Activated T-helper 1 cell treated with Interleukin-2 at 50 U/mL for 16 hours (primary cell): ENCODE measurements at places on chromosomes 4 and X.

GRCh38 chrX:20032201-20032600 is 41.3 kb upstream of the BCLAF3 start:
- no peak for DNase-seq

GRCh38 chr4:23006756-23007155 is 314.0 kb downstream of the GBA3 start:
- no peak for DNase-seq

DNA sequence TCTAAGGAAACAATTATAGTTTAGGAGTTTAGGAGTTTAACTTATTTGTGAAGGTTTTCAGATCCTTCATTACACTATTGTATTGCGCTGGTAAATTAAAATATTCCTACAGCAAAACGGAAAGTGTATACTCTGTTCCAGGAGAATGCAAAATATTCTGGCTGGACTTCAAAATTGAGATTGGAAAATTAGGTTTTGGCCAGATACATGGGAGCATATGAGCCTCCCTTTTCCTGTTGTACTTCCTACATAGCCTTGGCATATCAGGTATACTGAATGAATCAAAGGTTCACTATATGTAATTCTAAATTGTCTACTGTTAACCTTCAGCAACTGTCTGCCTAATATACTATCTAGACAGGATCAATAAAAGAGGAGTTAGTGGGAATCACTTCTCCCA is 25.2 kb upstream of the GRIA2 start:
- no peak for DNase-seq

GRCh38 chr4:153204728-153205648 is 745 bp downstream of the TRIM2 start:
- DNase-seq, result peak; percentile 33

DNA sequence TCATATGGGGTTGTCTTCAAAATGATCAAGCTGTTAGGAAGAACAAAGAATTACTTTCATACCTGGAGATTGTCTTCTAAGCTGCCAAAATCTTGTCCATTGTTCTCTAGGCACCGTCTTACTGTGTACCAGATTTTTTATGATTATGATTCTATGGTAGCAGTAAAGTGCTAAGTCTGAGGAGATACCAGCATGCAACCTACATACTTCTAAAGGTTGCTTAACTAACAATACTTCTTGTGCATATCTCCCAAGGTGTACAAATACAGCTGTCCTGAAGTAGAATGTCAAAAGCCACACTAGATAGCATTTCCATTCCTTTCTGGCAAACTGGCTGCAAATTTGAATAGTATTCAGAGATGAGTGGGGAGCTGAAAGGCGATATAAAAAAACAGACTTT is 62.6 kb upstream of the FBXW7 start:
- DNase-seq, result no peak

DNA sequence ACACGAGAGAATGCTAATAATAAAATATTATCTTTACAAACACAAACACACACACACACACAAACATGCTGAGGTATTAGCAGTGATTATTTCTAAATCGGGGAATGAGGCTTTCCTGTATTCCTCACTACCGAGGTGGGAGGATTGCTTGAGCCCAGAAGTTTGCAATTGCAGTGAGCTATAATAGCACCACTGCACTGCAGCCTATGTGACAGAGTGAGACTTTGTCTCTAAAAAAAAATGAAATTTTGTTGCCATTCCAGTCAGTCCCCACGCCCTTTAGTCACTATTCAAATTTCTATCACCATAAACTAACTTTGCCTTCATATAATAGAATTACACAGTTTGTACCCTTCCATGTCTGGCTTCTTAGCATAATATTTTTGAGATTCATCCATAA is 456.5 kb upstream of the CPEB2 start:
- no peak for DNase-seq

DNA sequence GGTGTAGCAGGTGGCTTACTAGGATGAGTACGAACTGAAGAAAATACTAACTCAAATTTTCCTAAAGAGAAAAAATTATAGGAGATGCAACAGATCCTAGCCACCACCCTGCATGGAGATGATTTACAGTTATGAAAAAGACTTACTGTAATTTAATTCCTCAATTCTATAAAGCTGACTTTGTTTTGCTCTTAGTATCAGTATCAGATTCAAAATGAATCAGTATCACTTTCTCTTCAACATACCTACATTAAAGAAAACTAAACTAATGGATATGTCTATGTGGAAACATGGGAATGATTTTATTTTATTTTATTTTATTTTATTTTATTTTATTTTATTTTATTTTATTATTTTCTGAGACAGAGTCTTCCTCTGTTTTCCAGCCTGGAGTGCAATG is 525.8 kb downstream of the NLGN4X start:
- DNase-seq, result no peak

GRCh38 chr4:180058691-180059215 is 2184.4 kb upstream of the TENM3 start:
- DNase-seq, result no peak

DNA sequence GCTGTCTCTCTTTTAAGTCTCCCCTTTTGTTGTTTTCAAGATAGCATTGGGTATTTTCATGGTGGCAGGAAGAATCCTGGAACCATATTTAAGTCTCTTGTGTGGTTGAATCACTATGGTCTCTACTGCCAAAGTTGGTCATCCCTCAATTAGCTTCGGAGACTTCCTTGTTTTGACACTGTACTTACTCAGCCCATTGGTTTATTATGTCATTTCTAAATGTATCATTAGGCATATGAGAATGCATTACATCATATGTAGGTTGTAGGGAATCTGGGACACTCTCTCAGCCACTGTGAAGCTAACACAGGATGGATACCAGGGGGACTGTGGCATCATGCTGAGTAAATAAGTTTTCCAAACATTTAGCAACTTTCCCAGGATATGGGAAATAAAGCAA is 211.8 kb downstream of the DTHD1 start:
- DNase-seq, result no peak

GRCh38 chr4:40918330-40918729 is 168.6 kb downstream of the NSUN7 start:
- DNase-seq, result no peak

DNA sequence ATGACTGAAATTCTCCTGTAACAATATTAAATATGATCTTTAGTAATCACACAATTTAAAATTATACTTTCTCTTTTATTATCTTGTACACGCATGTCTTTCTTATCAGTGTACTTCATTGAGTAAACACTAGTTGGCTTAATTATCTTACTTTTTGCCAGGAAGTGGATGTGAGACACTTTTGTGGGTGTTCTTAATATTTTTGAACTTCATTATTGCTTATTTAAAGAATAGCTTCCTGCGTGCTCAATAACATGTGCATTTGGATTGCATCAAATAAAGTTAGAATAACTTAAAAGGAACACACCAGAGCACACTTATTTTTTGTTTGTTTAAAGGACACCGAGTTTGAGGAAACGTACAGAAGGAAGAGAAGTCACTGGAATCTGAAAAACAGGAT is 128.5 kb upstream of the VEGFC start:
- DNase-seq, result no peak

DNA sequence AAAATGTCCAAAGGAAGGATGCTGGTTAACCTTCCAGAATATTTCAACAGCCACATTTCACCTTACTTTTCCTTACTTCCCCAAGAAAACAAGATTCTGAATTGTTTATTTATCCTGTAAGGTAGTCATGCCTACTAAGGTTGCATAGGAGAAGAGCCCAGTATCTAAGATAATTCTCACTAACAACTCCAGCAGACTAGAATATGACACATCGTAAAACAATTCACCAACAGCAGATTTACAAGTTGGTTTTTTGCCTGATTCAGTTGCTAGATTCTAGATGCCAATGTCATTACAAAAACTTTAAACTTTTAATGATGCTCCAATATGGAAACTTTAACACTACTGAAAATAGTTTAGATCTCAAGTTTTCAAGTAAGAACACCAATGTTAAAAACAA is 176.4 kb downstream of the IL13RA2 start:
- DNase-seq, result no peak

- no peak for DNase-seq
These were observed at the start of gene SLC10A4 for GRCh38 chr4:48483006-48483776. Gene SLC10A4 (plus strand): TSS chr4:48483343. CDS start chr4:48483562, 219 bp downstream.

DNA sequence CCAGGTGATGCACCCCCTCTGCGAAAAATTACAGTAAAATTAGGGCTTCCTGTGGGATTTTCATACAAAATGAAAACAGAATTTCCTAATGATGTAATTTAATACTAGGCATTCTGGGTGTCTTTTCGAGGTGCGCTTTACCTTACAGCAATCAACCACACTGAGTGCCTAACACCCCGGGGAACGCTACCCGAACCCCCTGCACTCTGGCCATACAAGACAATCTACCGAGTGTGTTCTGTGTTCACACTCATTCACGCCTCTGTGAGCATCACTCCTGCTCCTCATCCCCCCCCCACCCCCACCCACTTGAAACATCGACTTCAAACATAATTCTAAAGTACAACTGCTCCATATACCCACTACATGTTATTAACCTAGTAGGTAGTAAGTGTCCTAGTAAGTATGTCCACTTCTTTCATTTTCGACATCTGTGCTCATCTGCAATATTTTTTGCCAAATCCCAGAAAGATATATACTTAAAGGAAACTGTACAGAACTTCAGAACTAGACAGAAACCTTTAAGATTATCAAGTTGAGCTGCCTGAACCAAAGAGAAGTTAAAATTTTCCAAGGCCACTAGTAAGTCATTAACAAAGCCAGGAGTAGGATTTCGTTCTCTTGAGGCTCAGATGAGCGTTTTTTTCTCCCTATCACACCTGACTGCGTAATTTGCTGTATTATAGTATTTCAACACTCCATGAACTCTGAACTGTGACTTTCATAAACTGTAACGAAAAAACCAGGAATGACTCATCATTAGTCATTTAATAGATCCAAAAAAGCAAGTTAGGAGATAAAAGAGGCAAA is 80.0 kb downstream of the FAT1 start:
- no peak for DNase-seq

- no peak for DNase-seq
These were observed 409.8 kb upstream of the GALNT7 start for GRCh38 chr4:172758586-172759340.

DNA sequence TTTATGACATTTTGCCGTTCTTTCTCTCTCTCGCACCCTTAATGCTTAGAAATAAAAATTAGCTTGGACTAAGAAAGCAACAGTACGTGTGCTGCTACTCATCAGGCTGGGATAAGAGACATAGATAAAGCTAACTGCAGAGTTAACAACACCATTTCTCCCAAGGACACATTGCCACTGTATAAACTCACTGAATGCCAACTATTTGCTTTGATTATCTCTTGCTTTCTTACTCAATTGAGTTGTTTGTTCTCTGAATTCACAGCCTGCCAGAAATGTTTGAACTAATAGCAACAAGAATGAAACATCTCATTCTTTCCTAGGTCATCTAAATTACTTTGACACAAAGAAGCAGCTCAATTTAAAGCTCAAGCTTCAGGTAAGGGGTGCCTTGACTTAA is 34.6 kb downstream of the F8 start:
- no peak for DNase-seq

GRCh38 chr4:182344968-182345367 is 101.8 kb downstream of the TENM3 start:
- DNase-seq, result no peak

- no peak for DNase-seq
These were observed 9.1 kb downstream of the ELF2 start for GRCh38 chr4:139167774-139168444.

DNA sequence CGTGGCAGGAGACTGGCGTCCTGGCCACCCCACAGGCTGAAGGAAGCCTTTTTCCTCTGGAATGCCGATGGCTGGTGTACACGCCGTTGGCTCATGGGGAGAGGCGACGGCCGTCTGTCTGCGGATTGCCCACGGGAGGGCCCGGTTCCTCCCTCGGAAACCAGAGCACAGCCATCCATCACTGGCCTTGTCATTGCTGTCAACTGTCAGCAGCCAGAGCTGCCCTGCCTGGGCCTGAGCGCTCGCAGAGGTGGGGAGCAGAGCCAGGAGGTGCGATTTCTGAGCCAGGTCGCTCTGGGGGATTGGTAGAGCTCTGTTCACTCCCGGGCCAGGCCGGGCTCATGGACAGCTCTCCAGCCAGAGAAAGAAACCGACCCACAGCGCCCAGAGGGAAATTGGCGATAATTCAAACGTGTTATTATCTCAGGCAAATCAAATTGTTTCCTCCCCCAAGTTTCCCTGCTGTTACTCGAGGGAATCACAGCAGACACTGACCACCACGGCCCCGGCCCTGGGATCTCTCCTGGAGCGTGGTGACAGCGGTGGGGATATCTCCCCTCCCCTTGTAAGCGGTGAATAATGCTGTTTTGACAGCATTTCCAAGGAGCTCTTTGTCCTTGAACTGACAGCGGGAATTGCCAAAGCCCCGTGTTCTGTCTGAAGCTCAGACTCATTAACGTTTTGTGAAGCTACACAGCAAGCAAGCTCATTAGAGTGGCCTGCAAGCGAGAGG is 220.9 kb upstream of the PSAPL1 start:
- no peak for DNase-seq

DNA sequence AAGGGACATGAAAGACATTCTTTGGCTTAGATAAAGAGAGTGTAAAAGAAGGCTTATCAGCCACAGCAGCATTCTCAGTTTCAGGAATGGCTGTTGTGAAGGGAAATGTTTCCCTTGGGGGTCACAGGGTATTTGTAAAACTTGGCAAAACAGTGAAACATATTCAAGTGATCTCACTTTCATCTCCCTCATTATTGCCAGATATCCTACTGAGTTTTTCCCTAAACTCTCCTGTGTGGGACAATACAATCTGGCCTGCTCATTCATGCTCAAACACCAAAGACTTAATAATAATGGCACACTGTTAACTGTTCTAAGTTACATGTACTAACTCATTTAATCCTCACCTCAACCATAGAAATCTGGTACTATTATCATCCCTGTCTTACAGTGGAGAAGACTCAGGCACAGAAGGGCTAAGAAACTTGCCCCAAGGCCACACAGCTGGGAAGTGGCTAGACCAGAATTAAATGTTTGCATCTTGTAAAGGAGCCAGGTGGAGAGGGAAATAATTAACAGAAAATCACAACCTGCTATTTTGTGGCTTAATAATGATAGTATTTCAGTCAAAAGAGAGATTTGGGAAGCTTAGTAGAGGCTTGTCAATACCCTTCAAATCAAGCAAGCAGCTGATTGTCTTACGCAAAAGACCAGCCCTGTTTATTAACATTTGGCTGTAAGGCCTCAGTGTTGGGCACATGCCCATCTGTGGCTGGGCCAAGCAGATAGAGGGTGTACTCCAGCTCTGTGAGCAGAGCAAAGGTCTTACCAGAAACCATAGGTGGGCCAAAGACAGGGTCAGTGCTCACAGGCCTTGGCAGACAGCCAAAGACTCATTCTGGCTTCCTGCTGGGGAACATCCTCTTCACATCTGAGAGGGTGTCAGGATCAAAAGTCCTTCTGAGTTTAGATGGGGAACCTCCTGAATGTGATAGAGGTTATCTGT is 17.3 kb downstream of the SMPX start:
- DNase-seq, result no peak

DNA sequence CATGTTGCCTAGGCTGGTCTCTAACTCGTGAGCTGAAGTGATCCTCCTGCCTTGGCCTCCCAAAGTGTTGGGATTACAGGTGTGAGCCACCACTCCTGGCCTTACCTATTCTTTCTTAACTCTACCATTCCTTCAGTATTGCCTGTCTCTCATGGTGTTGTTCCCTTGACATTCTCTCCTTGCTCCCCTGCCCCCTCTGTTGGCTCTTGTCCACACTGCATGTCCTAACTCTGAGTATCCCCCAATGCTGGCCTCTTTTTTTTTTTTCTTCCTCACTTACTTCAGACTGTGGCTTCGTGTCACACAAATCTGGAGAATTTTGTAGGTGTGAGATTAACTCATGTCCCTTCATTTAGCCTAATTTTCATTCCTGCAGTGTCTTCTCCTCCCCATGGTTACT is 22.9 kb upstream of the FRMPD4 start:
- DNase-seq, result no peak
